Muscle of leg (tissue), 16 donors: ENCODE measurements at places on chromosomes 2 and 18.
A peak's percentile ranks its signal among the peaks of the same experiment; 100 is the strongest.

DNA sequence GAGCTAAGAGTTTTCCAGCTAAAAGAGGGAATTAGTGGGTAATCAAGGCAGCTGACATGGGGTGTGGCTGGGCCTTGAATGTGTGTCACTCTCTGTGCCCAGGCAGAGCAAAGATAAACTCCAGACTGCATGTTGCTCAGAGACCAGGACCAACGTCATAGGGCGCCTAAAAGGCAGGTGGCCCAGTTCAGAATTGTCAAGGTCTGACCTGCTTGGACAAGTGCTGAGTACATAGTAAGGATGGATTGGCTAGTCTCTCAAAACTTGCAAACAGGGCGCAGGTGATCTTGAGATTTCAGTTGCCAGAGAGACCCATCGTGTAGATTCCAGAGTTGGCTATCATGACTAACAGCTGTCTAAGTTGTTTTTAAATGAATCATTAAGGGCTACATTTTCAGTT lies 19.0 kb downstream of the CLUL1 start:
- no peak for DNase-seq

GRCh38 chr2:30985493-30986230 lies 152.6 kb downstream of the GALNT14 start:
- DNase-seq: peak; percentile 82

DNA sequence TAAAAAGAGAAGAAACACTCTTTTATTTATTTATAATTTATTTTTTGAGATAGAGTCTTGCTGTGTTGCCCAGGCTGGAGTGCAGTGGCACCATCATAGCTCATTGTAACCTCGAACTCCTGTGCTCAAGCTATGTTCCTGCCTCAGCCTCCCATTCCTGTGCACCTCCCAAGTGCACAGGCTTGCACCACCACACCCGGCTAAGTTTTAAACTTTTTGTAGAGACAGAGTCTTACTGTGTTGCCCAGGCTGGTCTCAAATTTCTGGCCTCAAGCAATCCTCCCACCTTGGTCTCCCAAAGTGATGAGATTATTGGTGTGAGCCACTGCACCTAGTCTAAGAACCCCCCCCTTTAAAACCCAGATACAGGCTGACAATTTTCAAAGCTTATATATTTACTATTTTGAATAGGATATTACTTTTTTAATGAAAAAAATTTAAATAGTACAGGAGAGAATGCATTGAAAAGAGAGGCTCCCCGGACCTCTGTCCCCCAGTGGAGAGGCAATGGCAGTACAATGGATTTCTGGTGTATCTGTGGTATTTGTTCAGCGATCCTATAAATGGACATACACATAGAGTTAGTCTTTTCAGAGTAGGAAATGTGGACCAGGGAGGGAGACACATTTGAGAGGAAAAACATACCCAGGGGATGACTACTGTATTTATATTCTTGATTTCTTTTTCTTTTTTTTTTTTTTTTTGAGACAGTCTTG lies 48.1 kb upstream of the CNOT11 start:
- DNase-seq: no peak

DNA sequence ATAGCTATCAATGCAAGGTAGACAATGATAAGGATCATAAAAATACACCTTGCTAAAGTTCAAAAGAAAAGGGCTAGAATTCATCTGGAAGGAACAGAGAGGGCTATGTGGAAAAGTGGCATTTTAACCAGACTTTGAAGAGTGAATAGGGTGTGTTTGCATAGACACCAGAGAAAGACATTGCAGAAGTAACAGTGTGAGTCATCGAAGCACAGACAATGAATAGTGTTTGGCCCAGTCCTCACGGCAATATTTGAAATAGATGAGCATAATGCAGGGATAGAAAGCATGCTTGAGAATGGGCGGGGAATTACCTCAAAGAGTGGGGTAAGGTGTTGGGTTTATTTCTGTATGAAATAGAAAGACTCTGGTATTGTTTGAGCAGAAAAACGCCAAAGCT lies 24.2 kb downstream of the MYT1L start:
- DNase-seq: no peak

DNA sequence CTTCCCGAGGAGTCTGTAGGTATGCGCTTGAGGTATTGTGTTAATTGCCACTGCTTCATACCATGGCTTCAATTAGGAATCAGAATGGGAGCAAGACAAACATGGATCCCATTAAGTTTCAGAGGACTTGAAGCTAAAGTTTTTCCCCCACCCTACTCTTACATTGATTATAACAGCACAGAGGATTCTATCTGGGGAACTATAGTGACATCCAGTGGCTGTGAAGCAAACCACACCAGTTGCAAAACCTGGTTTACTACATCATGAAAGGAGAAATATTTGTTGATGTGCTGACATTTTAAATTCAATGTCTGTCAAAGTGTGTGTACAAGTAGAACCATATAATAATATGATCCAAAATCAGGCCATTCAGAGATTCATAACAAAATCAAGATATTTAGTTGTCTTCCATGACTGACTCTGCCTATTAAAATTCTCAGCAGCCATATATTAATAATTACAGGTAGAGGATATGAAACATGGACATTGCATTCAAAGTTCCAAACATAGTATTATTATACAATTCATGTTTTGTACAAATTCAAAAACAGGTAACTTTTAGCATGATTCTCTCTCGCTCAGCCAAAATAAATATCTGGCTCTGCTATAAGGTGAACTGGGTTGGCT lies 82.9 kb downstream of the GRB14 start:
- peak; percentile 49 for DNase-seq

DNA sequence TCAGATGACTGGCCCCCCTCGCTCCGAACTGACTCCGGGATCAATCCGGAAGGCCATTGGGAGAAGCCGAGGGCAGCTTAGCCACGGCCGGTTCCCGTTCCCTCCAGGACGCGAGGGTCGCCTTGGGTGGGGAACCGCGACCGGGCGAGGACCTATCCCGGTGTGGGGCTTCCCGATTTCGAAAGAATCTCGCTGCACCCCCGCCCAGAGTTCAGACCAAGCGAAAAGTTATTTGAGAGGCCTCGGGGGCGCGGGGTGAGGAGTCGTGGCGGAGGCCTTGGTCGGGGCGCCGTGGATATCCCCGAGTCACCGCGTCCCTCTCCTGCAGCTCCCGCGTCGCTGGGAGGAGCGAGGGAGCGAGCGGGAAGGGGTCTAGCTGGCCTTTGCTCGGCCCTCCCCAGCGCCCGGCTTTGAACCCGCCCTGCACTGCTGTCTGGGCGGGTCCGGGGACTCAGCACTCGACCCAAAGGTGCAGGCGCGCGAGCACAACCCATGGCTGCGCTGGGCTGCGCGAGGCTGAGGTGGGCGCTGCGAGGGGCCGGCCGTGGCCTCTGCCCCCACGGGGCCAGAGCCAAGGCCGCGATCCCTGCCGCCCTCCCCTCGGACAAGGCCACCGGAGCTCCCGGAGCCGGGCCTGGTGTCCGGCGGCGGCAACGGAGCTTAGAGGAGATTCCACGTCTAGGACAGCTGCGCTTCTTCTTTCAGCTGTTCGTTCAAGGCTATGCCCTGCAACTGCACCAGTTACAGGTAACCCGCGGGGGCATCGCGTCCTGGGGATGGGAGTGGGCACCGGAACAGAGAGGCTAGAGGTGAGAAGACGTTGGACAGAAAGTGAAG lies at the start of gene CYP27A1:
Gene CYP27A1 (plus strand): TSS at position 457 of the 837 bp plus-strand sequence. CDS start 36 bp downstream, at position 493.
- DNase-seq: peak; percentile 78

GRCh38 chr2:17879137-17879912 lies 858 bp downstream of the KCNS3 start:
- DNase-seq: peak; percentile 86

DNA sequence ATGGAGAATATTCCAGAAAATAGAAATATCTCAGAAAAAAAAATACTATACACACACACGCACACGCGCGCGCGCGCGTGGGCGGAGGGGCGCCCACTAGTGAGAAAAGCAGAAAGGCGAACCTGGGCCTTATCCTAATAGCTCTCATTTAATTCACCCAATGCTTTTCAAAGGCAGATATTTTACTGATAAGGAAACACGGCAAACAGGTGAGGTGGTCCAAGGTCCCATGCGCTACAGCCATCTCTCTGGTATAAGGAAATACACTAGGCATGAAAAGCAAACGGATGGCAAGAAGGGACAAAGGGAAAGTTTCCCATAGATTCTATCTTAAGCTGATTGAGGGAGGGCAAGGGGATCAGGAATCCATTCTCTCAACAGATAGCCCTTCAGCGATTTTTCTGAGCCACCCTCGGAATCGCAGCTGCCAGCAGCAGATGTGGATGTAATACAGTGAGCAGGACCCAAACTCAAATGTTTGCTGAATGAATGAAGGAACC lies 136.7 kb downstream of the TMEM247 start:
- peak; percentile 35 for DNase-seq

GRCh38 chr2:239777219-239777618 lies 247.9 kb downstream of the NDUFA10 start:
- DNase-seq: no peak

GRCh38 chr2:66031236-66031635 lies 403.7 kb upstream of the MEIS1 start:
- peak; percentile 69 for DNase-seq

- no peak for DNase-seq
Measured at GRCh38 chr18:9495465-9495864, 20.2 kb downstream of the RALBP1 start.

- peak; percentile 35 for DNase-seq
Measured at GRCh38 chr18:8991155-8991554, 111.3 kb upstream of the NDUFV2 start.

DNA sequence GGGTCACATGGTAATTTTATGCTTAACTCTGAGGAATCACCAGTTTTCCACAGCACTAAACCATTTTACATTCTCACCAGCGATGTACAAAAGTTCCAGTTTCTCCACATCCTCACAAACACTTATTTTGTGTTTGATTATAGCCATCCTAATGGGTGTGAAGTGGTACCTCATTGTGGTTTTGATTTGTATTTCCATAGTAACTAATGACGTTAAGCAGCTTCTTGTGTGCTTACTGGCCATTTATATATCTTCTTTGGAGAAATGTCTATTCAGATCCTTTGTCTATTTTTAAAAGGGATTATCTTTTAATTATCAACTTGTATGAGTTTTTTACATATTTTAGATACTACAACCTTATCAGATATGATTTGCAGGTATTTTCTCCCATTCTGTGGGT lies 42.0 kb downstream of the CCDC150 start:
- DNase-seq: no peak

GRCh38 chr2:38722271-38723061 lies 28.7 kb downstream of the SRSF7 start:
- peak; percentile 31 for DNase-seq

GRCh38 chr2:16653083-16653375 lies 12.6 kb downstream of the CYRIA start:
- DNase-seq: no peak

DNA sequence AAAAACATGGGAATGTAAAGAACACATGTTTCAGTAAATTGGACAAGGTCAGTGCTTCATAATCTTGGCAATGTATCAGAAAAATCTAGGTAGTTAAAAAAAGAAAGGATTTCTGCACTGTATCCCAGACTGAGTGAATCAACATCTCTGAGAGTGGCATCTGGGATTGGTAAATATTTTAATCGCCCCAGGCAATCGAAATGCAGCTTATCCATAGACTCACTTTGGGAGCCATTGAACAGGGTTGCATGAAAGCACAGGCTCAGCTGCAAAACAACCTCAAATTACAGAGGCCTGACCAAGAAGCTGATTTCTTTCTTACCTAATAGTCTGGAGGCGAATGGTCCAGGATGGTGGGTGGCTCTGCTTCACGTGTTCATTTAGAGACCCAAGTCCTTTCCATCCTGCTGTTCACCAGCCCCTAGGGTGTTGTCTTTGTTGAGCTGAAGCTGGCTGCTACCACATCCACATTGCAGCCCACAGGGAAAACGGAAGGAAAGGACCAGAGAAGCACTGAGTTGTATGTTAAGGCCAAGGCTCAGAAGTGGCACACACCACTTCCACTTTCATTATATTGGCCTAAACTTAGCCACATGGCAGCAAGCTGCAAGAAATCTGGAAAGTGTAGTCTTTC lies 59.0 kb downstream of the MOGAT1 start:
- DNase-seq: peak; percentile 64

- no peak for DNase-seq
Measured at GRCh38 chr2:163370169-163370886, 365.5 kb downstream of the FIGN start.

GRCh38 chr2:202038471-202039277 lies 5.0 kb downstream of the FZD7 start:
- DNase-seq: peak; percentile 57

GRCh38 chr2:46335391-46336282 lies 38.4 kb downstream of the EPAS1 start:
- peak; percentile 96 for DNase-seq

GRCh38 chr2:56127463-56128152 lies 56.2 kb upstream of the CCDC85A start:
- no peak for DNase-seq

- DNase-seq: no peak
Measured at GRCh38 chr18:72986103-72986502, 118.3 kb upstream of the NETO1 start.

- DNase-seq: no peak
Measured at GRCh38 chr2:211996857-211997256, 541.7 kb downstream of the ERBB4 start.

- DNase-seq: peak; percentile 64
Measured at GRCh38 chr2:195575879-195576401, 81.1 kb upstream of the SLC39A10 start.

- DNase-seq: no peak
Measured at GRCh38 chr2:153470867-153471266, 7.7 kb downstream of the RPRM start.

GRCh38 chr2:164903951-164904350 lies 51.4 kb downstream of the SLC38A11 start:
- DNase-seq: no peak

DNA sequence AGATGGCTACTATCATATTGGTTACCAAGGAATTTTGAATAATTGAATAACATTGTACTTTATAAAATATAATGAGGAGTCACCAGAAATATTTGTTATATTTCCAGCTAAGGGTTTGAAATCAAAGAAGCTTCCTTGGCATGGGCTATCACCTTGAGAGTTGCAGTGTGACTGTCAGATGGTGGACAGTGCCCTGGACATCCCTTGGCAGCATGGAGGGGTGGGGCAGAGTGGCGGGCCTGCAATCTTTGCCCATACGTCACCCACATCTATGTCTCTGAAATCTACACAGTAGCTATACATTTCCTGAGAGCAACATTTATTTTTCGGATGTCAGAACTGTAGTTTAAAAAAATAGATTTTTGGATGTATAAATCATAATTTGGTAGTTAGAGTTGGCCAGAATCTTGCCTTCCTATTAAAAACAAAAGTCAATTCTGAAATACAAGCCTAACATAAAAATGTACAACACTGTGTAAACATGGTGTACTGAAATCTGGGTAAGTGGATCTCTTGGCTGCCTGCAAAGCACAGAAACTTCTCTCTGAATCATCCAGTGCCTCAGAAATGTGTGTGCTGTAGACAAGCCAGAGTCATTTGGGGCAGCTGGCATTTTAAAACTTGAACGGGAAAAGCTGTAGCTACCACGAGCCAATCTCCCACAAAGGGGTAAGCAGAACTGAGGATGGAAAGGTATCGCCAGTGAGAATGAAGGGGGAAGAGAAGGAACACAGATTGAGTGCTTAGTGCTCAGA lies 124.2 kb upstream of the ARHGAP28 start:
- DNase-seq: no peak

GRCh38 chr2:88671786-88672427 lies 19.6 kb upstream of the RPIA start:
- peak; percentile 48 for DNase-seq
